Stimulated activated naive B cell treated with anti-CD40 and anti-IgM and Interleukin-4, amounts not matched to agents 10 μg/mL and 1 μg/mL and 100 μg/mL, for 72 hours (primary cell): ENCODE measurements at places on chromosomes 2 and 18.

- no peak for DNase-seq
These were observed 208.8 kb downstream of the LDLRAD4 start for GRCh38 chr18:13427354-13427753.

GRCh38 chr18:38747153-38747552 is 1181.6 kb upstream of the CELF4 start:
- no peak for DNase-seq

DNA sequence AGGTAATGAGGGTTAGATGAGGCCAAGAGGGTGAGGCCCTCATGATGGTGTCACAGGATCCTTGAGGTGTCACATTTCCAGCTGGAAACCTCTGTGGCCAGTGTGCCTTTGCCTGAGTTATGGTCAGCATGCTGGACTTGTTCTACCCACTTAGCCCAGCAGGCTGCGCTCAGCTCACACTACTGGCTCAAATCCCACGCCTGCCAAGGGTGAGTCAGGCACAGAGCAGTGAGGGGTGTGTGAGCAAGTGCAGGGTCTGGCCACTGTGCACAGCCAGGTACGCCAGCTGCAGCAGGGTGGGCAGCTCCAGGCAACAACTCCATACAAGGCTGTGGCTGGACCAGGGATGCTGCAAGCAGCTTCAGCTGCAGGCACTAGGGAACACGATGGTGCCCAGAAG is 616.6 kb upstream of the FSHR start:
- DNase-seq, result no peak

GRCh38 chr2:216654528-216655052 is 21.4 kb downstream of the IGFBP2 start:
- no peak for DNase-seq

- DNase-seq, result no peak
These were observed 70.5 kb downstream of the SFXN5 start for GRCh38 chr2:73000808-73001570.

DNA sequence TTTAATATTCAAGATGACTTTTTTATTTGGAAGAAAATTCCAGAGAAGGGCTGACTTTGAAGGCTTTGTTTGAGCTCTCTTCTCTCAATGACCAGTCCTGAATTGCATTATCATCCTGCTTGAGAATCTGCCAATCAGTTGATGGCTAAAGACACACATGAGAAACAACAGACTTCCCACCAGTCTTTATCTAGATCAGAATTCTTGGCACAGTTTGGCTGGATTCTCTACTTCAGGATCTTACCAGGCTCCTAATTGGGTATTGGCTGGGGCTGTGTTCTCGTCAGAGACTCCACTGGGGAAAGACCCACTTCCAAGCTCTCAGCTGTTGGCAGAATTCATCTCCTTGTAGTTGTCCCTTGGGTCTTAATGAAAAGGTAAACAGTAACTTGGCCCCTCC is 86.0 kb downstream of the WDSUB1 start:
- no peak for DNase-seq

DNA sequence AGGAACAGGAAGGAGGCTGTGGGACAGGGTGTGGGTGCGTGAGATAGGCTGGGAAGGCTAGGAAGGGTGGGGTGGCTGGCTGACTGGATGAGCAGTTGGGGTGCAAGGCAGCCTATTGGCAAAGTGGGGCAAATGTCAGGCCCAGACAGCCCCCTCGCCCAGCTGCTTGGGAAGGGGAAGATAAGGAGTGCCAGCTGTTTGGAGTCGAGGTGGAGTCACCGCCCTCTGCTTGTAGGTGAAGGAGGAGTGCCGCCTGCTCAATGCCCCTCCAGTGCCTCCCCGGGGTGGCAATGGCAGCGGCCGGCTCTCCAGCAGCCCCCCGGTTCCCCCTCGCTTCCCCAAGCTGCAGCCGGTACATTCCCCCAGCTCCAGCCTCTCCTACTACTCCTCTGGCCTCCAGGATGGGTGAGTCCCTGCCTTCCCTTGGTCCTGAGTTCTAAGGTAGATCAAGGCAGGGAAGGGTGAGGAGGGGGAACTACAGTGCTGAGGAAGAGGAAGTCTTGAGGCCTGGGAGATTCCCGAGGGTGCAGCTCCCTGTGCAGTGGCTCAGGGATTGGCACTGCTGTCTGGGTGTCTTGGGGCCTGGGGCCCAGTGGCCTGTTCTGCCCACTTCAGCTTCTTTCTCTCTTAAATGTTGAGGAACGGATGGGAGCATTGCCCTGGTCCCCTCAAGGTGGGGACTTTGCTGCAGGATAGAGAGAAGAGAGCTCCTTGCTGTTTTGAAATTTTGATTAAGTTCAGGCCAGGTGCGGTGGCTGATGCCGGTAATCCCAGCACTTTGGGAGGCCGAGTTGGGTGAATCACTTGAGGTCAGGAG is 13.3 kb downstream of the GAREM2 start:
- DNase-seq, result no peak

GRCh38 chr2:165903406-165903805 is 50.2 kb downstream of the TTC21B start:
- DNase-seq, result no peak

DNA sequence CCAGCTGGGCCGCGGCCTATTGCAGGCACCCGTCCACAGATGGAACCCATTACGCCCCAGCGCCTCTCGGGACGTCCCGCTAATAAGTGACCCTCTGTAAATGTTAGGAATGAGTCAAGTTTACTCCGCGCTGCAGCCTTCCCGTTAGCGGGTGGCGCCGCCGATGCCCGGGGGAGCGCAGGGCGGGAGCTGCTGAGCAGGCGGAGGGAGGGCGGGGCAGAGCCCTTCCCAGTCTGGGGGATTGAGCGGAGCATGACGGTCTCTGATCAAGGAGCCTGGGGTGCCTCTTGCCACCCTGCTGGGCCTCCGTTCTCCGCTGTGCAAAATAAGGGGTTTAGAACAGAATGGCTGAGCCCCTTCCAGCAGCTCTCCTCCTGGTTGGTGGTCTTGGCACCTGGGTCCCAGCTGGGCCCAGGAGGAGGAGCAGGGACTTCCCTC is 10.5 kb downstream of the CROCC2 start:
- DNase-seq, result no peak

DNA sequence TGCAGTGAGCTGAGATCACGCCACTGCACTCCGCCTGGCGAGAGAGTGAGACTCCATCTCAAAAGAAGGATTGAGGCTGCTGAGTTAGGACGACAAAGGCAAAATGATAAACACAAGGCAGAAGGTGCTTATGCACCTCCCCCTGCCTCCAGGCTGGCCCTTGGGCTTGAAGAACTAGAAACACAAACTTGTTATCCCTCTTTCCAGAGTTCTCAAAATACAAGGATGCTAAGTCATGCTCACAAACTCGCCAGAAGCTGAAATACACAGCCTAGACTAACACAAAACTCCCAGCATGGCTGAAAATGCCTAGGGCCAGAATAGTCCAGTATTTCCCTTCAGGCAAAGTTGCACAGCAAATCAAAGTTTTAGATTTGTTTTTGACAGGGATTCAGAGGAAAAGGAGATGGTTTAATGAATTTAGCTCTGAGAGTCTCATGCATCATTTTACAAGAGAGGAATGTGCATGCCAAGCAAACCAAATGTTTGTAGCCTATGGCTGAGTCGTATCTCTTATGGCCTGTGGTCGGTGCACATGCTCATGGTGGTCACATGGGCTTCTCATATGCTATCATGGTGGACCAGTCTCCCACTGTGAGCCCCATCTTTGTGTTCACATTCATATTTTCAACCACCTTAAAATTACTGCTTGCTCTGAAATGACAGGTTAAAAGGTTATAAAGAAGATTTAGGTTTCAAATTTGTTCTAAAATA is 16.2 kb upstream of the MREG start:
- DNase-seq, result no peak

GRCh38 chr2:30095402-30095801 is 51.4 kb upstream of the YPEL5 start:
- DNase-seq, result no peak

- DNase-seq, result peak; percentile 43
These were observed 34.7 kb downstream of the NAPG start for GRCh38 chr18:10560452-10561045.

DNA sequence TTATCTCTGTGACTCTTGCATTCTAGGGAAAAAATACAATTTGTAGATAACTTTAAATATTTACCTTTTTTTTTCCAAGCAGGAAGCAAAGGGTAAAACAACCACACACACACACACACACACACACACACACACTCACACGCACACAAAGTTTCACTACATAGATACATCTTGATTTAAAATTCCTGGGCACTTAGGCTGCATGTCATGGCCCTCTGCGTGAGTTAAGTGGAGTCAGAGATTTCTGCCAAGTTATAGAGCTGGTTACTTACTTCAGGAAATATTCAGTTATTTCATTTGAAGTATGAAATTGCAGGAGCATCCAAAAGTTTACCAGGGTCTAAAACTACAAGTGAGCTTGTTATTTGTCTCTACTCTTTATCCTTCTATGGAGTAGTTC is 612.0 kb downstream of the IRS1 start:
- DNase-seq, result no peak

DNA sequence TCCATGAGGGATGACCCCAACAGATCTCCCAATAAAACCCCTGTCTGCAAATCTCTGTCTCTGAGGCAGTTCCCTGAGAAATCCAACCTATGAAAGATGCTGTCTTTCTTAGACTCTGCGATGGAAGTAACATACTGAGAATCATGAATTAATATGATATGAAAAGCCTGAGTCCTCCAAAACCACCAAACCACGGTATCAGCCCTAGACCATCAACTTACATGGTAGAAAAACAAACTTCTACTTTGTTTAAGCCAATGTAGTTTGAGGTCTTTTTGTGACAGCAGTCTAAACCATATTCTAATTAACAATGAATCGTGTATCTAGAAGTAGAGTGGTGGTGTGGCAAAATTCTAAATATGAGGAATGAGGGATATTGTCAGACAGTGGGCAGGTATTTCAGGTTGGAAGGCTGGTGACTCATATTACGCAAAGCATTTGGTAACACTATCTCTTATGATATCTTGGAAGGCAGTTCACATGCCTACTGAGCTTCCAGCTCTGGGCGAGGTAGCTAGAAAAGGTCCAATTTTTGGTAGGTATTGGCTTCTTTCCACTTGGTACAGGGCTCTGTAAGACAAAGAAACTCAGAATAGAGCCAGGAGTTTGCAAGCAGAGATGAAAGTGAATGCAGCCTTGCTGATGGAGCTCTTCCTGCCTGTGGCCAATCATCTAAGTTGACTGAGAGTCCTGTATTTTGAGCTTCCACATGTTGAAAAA is 215.8 kb downstream of the ZFP36L2 start:
- DNase-seq, result no peak

DNA sequence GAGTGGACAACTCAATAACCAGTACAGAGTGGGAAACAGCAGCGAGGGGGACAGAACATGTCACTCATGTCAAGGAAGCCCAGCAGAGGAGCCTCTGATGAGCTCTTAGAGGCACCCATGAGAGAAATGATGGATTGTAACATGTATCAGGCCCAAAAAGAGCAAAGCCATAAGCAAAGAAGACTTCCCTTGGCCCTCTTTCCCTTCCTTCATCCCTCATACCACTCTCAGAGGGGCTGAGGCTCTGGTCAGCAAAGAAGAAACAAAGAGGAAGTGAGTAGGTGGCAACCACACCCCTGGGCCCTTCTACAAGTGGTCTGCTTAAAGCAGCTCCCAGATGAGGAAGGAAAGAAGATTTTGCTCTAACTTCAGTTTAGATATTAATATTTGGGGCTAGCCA is 112.8 kb downstream of the CDC42EP3 start:
- DNase-seq, result peak; percentile 31

DNA sequence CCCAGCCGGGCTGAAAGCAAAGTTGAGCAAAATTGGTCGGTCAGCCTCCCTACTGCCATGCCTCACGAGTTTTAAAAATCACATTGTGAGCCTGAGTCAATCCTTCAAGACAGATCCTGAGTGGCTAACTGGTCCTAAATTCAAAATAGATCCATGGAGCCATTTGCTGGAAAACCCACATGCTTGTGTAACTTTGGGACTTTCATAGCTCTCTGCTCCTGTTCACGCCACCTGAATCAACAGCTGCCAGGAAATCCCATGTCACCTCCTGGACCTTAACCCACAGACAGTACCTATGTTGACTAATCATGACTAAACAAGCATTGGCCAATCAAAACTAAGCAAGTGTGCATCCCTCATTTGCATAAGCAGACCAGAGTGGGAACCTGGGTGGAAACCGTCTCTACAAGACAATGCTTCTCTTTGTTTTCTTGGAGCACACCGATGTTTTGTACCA is 42.8 kb upstream of the LDLRAD4 start:
- no peak for DNase-seq

- DNase-seq, result no peak
These were observed 49.6 kb downstream of the LINC00305 start for GRCh38 chr18:64099244-64099643.

- DNase-seq, result no peak
These were observed 92.9 kb downstream of the ZEB2 start for GRCh38 chr2:144426981-144427479.

GRCh38 chr18:8501044-8501443 is 108.2 kb upstream of the RAB12 start:
- DNase-seq, result no peak

- DNase-seq, result no peak
These were observed 136.8 kb downstream of the ESCO1 start for GRCh38 chr18:21463718-21464117.

GRCh38 chr18:49521216-49521835 is 34.3 kb upstream of the C18orf32 start:
- DNase-seq, result no peak

GRCh38 chr2:232950751-232951150 is 62.3 kb downstream of the NGEF start:
- DNase-seq, result no peak

- DNase-seq, result no peak
These were observed 228.5 kb downstream of the RTP5 start for GRCh38 chr2:242098034-242098433.

- no peak for DNase-seq
These were observed 2.2 kb downstream of the NOL4 start for GRCh38 chr18:34222307-34223163.

DNA sequence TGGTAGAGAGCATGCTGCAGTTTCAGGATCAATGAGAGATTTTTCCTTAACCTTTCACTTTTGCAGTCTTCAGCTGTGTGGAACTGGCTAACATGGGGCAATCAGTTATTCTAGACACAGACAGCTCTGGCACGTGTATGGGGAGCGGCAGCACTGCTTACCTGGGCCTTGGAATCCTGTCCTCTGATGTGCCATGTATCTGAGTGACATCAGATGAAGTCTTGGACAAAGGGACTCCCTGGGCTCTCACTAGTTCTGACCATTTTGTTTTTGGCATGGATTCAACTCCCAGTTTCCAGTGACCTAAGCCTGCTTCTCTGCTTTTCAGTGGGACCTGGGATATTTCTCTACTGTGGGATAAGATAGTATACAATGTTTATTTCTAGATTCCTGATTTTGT is 54.3 kb downstream of the RNF144A start:
- DNase-seq, result no peak

- DNase-seq, result no peak
These were observed 145.0 kb downstream of the ZNF407 start for GRCh38 chr18:74742573-74743243.

DNA sequence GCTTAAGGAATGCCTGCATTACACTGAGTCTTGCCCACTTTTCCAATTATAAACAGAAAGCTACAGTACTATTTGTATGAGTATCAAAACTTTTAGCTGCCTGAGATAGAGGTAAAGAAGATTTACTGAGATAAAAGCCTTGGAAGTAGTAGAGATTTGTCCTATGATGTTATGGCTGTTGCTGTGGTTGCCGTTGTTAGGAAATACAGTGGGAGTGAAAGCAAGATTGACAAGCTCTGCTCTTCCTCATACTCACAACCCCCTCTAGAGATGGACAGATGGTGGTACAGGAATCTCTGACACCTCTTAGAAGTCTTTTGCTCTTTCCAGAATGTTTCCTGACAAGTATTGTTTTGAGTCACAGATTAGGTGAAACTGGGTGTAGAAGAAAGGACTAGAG is 242.5 kb downstream of the RPIA start:
- no peak for DNase-seq

- peak; percentile 63 for DNase-seq
These were observed 26.6 kb upstream of the NOTO start for GRCh38 chr2:73175663-73176204.

GRCh38 chr18:75533950-75534349 is 106.4 kb upstream of the SMIM21 start:
- DNase-seq, result no peak
